ENCODE measurements at places on chromosomes 11 and 22. TPM values are rescaled to one million over a fixed set of nuclear protein-coding genes. Genes with fewer than 3 reads are reported as not detected.

The RFPL3 gene
- not detected for total RNA-seq

The RPS6KB2 gene
- total RNA-seq = 86.5 TPM

The CRYBA4 gene
- not detected for total RNA-seq

The MED17 gene
- total RNA-seq = 51.4 TPM
